ENCODE measurements at places on chromosomes 6 and 20.

- DNase-seq = no peak
These were observed 13.7 kb downstream of the SRSF3 start for GRCh38 chr6:36607683-36608386.

GRCh38 chr6:12249541-12250382, 40.4 kb upstream of the EDN1 start:
- DNase-seq = no peak

DNA sequence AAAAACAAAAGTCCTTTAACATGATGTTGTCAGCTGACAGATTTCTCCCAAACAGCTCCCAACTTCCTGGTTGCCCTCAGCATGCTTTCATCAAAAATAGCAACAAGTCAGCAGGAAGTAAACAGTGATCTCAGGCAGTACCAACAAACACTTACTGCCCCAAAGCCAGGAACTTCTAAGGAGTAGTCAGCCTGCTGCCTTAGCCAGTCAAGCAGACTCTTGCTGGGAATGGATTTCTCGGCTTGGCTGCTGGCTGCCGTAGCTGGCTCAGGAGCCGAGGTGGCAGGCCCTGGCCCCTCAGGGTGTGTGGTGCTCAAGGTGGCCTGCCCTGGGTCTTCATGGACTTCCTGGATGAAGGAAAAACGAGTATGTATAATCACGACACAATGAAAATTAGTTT, 46.6 kb upstream of the EMILIN3 start:
- no peak for DNase-seq

GRCh38 chr6:33443619-33444504, 10.5 kb upstream of the ZBTB9 start:
- no peak for DNase-seq

DNA sequence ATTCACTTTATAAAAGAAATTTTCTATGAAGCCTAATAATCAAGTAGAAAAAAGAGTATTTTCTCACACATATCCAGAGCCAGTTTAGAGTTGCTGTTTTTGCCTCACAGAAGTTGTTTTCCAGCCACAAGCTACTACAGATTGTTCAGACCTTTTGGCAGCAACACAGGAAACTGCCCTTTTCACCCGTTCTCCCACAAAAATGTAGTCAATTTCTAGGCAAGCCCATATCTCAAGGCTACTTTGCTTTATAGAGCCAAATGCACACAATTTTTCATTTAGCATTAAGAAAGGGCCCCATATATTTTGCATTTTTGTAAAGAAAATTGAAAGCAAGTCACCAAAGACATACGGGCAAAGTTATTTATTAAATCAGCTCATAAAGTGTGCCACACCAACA, 49.5 kb downstream of the EPB41L2 start:
- no peak for DNase-seq

- no peak for DNase-seq
These were observed 17.0 kb downstream of the RAB32 start for GRCh38 chr6:146560607-146561006.

DNA sequence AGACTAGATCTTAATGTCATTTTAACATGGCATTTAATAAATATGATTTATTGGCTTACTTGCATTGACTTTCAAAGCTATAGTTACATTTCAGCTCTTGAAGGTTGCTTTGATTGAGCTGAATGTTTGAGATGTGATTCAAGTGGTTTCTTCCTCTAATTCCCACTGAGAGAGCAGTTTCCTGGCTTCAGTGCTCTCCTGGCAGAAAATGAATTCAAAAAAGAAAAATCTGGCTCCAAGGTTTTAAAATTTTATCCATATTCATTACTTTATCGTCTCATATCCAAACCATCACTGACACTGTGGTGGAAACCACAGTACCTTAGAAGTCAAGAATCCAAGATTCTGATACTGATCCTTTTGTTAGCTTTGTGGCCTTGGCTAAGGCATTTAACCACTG, 263.1 kb upstream of the HSF2 start:
- DNase-seq = no peak

- DNase-seq = no peak
These were observed 604.7 kb upstream of the CITED2 start for GRCh38 chr6:139979021-139979725.

All from cardiac septum (tissue), 1 donor.